ENCODE measurements at places on chromosomes 2 and 18. TPM values are rescaled to one million over a fixed set of nuclear protein-coding genes. Genes with fewer than 3 reads are reported as not detected.

The LRRFIP1 gene
- 166 TPM for total RNA-seq

The PROM2 gene
- 0.44 TPM for total RNA-seq

The KIF5C gene
- 0.16 TPM for total RNA-seq

The PIK3C3 gene
- total RNA-seq = 22.5 TPM

The MC2R gene
- total RNA-seq = not detected

Measured in bladder microvascular endothelial cell (primary cell).